Mesenteric fat pad (tissue), 1 donor: ENCODE measurements at places on chromosomes 2 and 18.
A peak's percentile ranks its signal among the peaks of the same experiment; 100 is the strongest.

DNA sequence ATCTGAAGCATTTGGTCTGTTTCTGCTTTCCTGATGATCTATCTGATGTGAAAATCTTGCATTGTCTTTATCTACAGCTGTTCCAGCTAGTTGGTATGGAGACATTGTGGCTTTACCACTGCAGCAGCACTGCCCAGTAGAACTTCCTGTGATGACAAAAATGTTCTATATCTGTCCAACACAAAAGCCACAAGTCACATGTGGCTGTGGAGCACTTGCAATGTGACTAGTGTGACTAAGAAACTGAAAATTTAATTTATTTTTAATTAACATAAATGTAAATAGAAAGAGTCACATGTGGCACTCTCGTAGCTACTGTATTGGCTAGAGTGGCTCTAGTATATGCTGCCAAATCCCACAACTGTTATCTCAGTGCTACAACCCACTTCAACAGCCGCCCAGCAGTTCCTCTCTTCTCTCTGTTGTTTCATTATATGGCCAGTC lies 425.7 kb downstream of the SETBP1 start:
- no peak for DNase-seq

DNA sequence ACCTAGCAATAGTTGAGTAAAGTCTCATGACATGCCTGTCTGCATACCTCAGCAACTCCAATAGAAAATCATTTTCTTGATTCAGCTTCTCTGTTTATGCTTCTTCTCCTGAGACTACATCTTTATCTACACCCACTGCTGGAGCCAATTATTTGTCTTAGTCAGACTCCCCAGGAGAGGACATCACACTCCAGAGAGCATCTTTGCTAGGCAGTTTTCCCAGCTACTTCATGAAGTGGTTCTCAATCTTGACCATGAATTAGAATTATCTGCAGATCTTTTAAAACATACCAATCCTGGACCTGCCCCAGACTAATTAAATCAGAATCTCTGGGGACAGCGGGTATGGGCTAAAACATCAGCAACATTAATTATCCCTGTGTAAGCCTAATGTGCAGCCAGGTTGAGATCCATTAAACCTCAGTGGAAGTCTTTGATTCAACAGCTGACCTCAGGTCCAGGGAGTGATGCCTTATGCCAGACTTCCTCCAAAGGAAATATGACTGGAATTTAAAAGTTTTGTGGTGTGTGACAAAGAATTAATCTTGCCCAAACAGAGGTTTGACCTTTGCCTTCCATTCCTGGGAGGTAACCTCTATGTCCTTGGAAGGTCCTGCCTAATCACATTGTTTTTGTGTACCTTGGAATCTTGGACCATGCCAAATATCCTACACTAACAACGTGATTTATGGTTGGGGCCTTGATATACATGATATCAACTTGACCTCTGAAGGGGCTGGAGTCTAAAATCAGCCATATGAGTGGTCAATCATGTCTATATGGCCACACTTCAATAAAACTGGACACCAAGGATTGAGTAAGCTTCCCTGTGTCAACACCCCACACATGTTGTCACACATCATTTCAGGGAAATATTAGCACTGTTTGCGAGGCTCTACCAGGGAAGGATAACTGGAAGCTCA lies 99.3 kb upstream of the DNAJC10 start:
- no peak for DNase-seq

GRCh38 chr2:64139956-64140355 lies 4.3 kb downstream of the PELI1 start:
- DNase-seq: no peak

- no peak for DNase-seq
These were observed 170.2 kb downstream of the PRKCE start for GRCh38 chr2:45821558-45822271.

- DNase-seq: no peak
These were observed 132.3 kb upstream of the RIOK3 start for GRCh38 chr18:23320709-23321236.

- no peak for DNase-seq
These were observed 321.3 kb upstream of the TFPI start for GRCh38 chr2:187875261-187876141.

- no peak for DNase-seq
These were observed 108.9 kb upstream of the MAP4K3 start for GRCh38 chr2:39545957-39546356.

DNA sequence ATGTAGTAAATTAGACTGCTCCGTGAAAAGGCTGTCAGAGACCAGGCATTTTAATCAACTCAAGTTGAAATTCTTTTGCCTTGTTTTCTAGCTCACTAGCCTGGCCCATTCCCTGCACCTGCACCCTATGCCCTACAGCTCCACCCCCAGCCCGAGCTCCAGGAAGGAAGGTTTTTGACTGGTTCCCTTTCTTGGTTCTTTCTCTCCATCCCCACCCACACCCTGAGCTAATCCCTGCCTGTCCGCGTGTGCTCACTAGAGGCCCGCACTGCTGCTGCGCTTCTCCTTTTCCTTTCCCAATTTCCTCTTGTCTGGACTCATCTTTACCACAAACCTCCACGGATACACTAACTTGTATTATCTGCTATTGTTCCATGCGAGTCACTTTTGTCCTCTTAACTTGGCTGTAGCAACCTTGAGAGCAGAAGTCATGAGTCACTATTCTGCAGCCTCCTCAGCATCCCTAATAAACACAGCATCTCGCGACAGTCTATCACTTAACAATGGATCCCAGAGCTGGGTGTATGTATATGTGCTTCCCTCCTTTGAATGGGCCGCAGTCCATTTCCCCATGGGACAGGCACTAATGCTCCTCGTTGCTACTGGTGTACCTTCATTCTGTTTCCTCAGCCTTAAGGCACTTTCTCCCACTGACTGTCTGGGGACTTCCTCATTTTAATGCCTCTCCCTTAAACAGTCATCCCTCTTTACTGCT lies 36.5 kb downstream of the COLEC12 start:
- DNase-seq: no peak

DNA sequence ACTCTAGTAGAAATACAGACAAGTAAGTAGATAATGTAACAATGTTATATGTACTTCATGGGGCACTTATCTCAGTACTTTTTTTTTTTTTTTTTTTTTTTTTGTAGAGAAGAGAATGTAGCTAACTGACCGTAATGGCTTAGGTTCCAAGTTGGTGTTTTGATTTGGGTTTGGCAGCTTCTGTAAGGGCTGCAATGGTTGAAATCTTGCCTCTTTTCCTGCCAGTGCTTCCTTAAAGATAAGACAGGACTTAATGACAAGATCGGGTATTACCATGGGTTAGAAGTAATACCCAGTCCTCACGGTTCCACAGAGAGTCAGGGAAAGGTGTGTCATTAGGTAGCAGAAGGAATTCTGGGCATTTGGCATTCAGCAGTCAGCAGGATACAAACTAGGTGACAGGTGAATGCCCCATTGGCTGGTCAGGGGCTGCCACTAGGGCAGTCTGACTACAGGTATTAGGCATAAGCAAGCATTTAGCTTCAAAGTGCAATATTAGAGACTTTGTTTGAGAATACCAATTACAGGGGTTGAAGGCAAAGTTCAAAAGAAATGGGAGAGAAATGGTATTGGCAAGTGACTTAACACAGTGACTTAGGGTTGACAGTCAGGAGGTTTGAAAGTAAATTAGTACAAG lies 189.4 kb upstream of the RND3 start:
- DNase-seq: no peak

GRCh38 chr18:46506974-46507586 lies 149.9 kb downstream of the LOXHD1 start:
- DNase-seq: no peak

- DNase-seq: no peak
These were observed 68.3 kb downstream of the NDUFA10 start for GRCh38 chr2:239956818-239957261.

GRCh38 chr2:216696751-216697560 lies 1.6 kb upstream of the IGFBP5 start:
- DNase-seq: no peak

DNA sequence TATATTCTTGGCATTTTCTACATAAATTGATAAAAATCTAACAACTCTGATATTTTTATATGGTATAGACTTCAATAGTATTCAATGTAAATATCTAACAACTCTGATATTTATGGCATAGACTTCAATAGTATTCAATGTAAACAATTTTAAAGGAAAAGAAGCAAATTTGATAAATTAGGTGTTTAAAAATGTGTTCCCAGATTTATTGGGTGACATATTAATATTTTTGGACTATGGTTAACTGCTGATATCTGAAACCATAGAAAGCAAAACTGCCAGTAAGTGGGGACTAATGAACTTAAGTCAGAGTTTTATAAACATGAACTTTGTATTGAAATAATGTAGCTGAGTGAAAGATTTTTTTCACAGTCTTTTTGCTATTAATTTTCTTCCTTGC lies 1576.0 kb upstream of the DDX18 start:
- DNase-seq: no peak

- no peak for DNase-seq
These were observed 794 bp downstream of the DLX2 start for GRCh38 chr2:172101821-172102390.

- no peak for DNase-seq
These were observed 231.3 kb downstream of the ZRANB3 start for GRCh38 chr2:135299658-135300244.

DNA sequence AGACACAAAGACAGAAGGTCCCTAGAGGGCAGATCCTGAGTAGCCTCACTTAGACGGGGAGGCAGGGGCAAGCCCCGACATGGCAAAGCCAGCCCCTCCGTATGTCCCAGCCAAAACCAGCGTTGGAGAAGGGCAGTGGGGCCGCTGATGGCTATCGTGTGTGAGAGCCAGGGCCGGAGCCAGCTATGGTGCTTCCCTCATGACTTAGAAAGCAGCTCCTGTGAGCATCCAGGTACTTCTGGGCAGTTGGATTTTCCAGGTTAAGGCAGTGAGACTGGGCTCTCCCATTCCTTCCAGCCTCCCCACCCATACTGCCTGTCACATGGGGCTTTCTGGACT lies 31.2 kb upstream of the ROCK2 start:
- DNase-seq: peak; percentile 71

DNA sequence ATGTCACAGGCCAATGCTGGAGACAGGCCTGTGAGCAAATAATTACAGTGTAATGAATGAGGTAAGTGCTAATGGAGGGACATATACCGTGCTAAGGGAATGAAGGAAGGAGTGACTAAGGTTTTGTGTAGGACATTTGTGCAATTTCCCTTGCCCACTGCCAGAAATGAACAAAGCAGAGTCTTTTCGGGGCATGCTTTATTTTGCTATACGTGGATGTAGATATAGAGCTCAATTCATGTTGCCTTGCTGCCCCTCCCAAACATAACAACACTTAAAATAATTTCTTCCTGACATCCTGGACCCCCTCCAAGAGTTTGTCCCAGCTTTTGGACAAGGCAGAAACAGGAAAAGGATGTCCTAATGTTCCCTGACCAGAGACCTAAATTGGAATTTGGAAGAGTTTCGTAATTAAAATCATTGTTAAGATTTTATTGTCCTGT lies 23.7 kb upstream of the CD28 start:
- DNase-seq: no peak

GRCh38 chr18:32277549-32277948 lies 87.7 kb downstream of the MEP1B start:
- no peak for DNase-seq

DNA sequence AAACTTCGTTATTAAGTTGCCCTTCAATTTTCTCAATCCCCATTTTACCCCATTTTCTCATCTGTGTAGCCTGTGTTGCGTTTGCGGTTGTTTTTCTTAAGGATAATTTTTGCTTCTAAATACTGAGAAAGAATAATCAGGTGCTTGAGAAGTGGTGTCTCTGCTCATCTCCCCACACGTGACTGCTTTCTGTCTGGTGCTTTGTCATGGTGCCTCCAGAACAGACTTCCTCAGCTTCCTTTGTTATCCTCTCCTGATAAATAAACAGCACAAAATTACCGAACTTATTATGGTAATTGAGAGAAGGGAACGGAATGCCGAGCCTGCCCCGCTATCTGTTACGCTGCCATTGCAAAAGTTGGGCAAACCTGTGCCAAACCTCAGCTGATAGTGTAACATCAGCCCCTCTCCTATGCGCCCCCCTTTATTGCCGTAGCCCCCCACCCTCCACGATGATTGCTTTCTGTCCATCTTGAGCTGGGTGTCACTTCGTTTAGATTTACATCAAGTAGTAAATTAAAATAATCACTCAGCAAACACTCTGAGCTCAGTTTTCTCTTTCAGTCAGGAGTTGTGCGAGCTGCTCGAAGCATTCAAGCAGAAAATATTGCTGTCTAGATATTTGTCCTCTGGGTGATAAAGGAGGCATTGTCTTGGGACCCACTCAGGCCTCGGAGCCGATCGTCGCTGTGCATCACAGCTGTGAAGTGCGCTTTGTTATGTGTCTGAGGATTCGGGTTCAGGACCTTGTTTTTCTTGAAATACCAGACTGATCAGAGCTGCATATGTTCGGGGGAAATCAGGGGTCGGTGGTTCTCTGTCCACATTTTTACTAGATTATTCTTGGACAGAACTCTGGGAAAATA lies 1008.5 kb upstream of the FANCL start:
- no peak for DNase-seq

- no peak for DNase-seq
These were observed 39.3 kb downstream of the NCK2 start for GRCh38 chr2:105783972-105784371.

DNA sequence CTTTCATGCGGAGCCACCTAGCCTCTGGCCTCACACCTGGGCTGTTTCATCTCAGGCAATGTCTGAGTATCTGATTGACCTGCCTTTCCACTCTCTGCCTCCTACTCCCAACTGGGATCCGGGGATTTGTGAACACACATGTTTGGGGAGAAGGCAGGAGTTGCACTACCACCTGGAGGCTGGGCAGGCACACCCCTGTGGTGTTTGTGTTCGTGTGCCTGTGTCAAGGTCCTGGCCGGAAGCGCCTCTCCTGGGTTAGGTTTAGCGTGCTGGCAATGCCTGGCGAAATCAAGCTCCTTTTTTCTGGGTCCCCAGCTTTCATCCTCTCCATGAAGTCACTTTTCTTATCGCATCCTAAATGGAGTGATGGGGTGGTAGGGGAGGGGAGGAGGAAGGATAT lies 63.9 kb downstream of the GATA6 start:
- DNase-seq: no peak

- DNase-seq: no peak
These were observed 103.0 kb upstream of the TEX51 start for GRCh38 chr2:126795656-126796055.

DNA sequence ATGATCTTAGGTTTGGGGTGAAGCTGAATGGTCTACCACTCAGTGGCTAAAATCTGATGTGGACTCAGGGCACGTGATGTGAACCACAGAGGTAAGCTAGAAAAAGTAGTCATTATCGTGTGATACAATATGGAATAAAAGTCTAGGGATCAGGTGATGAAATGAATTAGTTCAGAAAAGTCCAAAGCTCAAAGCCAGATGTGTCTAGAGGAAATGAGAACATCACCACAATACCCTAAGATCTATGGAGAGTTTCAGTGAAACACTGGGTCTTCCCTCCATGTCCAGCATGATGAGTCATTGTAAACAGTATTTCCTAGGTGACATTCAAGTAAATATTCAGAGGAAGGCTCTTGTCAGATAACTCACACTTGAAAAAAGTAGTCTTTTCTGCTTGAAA lies 1257.4 kb upstream of the ZEB2 start:
- no peak for DNase-seq
